Activated CD8-positive, alpha-beta T cell treated with anti-CD3 and anti-CD28 coated beads for 36 hours (primary cell): ENCODE measurements at places on chromosomes 5 and 9. TPM values are rescaled to one million over a fixed set of nuclear protein-coding genes. Genes with fewer than 3 reads are reported as not detected.
A peak's percentile ranks its signal among the peaks of the same experiment; 100 is the strongest.

GRCh38 chr5:177412603-177413233 is 3.4 kb upstream of the F12 start:
- DNase-seq: peak; percentile 46

GRCh38 chr9:25678147-25678666 is at the start of gene TUSC1:
Gene TUSC1, minus strand, starts transcription at chr9:25678444. Its CDS starts 132 bp downstream, at chr9:25678312.
- peak; percentile 10 for DNase-seq

C7 gene
- total RNA-seq: not detected

TMC1 gene
- not detected for total RNA-seq

DNA sequence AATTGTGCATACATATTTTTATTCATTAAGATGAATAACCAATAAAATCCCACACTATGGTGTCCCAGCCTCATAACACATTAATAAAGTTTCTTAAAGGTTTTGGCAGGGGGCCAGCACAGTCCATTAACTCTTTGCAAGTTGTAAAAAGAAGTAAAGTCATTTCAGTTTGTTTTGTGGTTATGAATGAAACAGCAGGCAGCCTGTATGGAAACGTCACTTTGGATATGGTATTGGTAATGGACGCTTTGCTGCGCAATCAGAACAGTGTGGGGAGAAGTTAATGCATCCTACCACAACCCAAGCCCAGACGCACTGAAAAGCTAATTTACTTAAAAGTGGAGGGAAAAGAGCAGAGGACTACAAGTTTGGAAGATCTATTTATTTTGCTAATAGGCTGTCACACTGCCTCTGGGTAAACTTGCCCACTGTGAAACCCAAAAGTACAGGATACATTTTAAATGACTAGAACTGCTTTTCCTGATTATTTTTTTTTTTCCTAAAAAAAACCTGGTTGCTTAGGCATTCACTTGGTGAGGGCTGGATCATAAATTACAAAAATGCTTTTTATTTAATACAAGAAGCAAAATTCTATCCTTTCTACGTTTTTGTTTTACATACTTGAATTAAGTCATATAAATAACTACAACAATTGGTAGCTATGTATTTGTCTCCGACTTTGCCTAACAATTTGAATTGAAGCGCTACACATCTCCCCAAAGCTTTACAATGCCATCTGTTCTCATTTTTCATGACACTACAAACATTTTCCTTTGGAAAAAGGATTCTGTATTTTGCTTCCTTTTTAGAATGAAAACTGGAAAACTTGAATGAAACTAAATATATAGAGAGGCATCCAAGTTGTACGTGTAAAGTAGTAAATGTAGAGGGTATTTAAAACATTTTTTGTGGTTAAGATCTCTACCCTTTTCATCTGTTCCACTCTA is 104.3 kb downstream of the NFIB start:
- no peak for DNase-seq

EMB gene
- total RNA-seq: 55.7 TPM

DNA sequence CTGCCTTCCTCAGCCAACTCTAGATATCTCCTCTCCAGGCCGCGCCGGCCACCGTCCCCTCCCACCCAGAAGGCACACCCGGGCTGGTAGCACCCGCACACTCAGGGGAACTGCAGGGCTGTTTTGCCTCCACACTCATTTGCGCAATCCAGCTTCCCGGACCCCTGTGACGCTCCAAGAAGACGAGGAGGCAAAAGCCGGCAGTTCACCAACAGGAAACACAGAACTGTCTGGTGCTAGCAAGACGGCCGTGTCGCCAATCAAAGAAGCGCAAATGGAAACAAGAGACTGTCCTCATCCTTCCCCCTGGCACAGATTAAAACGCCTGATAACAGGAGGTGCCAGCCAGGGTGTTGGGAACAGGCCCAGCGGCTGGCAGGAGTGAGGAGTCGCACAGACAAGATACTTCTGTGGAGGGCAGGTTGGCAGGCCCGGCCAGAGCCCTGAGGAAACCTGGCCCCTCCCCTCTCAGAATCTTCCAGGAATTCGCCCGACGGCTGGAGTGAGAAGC is 7.8 kb downstream of the AGPAT2 start:
- DNase-seq: no peak

DNA sequence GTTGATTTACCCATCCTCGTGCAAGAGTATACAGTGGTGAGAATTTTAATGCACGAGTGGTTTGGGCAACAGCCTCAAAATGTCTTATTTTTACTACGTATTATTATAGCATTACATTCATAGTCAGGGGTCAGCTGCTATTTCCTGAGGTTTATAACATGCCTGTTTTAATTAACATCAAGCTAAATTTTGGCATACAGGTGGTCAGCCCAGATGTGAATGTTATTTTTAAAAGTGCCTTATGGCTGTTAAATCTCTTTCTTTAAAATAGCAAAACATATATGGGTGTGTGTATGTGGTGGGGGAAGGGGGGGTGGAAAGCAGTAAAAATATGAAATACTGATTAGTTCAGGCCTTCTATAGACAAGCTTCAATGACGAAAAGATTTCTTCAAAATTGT is 424.5 kb upstream of the CLINT1 start:
- no peak for DNase-seq

FAT2 gene
- total RNA-seq: not detected

DNA sequence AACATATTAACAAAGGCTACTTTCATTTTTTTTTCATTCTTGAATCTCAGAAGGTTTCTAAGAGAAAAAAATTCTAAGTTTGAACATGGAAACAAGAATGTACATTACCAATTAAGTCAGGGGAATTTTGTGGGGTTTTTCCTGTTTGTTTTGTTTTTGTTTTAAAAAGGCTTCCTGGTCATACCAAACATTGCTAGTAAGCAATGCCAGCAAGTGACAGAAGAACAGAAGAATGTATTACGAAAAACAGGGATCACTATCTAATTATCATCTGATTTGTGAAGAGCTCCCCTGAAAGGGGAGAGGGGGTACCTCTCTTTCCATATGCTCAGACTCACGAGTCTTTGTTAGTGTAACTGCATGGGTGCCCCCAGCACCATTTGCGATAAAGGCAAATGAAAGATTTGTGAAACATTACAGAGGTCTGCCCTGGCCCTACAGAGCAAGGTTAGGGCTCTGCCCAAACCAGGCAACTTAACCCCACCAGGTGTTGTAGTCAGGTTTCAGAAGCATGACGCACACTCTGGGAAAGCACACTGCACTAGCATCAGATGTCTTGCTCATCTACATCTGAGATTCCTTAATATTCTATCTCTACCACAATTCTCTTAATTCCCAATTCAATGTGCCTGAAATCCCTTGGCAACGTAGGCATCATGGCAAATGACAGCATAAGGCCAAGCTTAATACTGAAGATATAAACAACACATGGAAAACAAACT is 268.2 kb downstream of the MLLT3 start:
- DNase-seq: no peak

TLE1 gene
- 0.20 TPM for total RNA-seq

- DNase-seq: no peak
Measured at GRCh38 chr9:116549061-116549664, 137.9 kb upstream of the TRIM32 start.

GRCh38 chr5:150139334-150139733 is 16.3 kb downstream of the PDGFRB start:
- DNase-seq: no peak

DNA sequence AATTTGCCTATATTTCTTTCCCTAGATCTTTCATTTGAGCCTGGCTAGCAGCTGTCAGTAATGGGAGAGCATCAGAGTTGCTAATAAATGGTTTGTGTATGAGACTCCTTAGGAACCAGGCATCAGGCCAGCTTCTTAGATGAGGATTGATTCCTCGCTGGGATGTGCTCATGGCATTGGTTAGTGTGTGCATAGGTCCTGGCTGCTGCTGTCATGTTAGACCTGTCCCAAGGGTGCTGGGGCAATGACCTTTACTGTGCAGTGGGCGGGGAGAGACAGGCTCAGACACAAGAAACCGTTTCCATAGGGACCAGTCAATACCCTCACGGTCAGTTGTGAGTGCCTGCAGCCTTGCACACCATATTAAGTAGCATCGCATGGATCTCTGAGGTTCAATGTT is 112.3 kb upstream of the NR3C1 start:
- DNase-seq: no peak

- no peak for DNase-seq
Measured at GRCh38 chr5:143442385-143442784, 38.9 kb upstream of the NR3C1 start.

DNA sequence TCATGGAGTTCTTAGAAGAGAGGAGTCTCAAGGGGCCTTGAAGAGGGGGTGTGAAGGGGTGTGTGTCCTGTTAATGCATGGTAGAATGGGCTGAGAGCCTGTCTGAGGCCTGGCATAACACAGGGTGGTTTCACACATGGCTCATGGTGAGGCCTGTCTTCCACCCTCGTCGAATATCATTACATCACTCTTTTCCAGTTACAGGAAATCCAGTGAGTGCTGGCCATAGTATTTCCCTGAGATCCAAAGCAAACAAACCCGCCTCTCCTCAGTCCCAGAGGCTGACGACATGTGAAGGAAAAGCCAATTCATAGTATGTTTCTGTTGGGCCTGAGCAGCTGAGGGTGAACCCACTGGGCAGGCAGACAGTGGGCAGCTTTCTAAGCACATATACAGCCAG is 159.4 kb upstream of the NR3C1 start:
- DNase-seq: no peak

LAMC3 gene
- total RNA-seq: 0.43 TPM
